Activated CD4-positive, CD25-positive, alpha-beta regulatory T cell treated with anti-CD3 and anti-CD28 coated beads, Interleukin-2, amount 50 U/mL, for 72 hours (primary cell): ENCODE measurements at places on chromosomes 13 and 19.
A peak's percentile ranks its signal among the peaks of the same experiment; 100 is the strongest.

GRCh38 chr13:73146707-73147106 lies 87.9 kb downstream of the KLF5 start:
- DNase-seq = no peak

- no peak for DNase-seq
Measured at GRCh38 chr13:106917024-106917571, 349.2 kb upstream of the ARGLU1 start.

DNA sequence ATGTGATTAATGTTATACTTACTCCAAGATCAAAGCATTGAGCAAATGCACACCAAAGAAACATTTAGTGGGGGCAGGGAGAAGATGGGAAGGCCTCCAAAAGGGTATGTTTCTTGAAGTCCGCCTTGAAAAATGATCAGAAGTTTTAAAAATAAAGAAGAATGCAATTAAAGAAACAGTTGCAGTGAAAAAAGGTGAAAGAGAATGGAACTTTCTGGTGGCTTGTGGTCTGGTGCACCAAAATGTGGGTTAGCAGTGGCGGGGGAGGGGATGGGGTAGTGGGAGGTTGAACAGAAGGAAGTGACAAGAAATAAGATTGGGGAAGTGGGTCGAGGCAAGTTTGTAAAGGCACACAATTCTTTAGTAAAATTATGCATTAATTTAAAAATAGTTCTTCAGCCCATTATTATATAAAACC lies 2.5 kb downstream of the LCP1 start:
- DNase-seq = peak; percentile 59

GRCh38 chr13:105334211-105334610 lies 1201.3 kb downstream of the EFNB2 start:
- DNase-seq = no peak

GRCh38 chr13:20326809-20327208 lies 94.7 kb upstream of the GJB6 start:
- no peak for DNase-seq

DNA sequence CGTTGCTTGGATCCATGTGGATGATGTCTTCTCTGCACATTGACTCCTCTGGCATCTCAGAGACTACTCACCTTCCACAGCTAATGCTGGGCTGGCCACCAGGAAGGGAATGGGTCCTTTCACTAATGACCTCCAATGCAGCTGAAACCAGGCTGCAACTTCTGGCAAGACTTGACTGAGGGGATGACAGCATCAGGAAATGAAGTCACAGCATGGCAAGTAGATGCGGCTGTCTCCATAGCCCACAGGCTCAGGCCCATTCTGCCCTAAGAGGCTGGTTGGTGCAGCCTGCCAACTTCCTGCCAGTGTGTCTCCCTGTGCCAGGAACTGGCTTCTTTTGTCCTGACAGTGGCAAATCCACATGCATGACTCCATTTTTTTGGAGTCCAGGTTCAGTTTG lies 467.3 kb downstream of the TSHZ3 start:
- DNase-seq = no peak

DNA sequence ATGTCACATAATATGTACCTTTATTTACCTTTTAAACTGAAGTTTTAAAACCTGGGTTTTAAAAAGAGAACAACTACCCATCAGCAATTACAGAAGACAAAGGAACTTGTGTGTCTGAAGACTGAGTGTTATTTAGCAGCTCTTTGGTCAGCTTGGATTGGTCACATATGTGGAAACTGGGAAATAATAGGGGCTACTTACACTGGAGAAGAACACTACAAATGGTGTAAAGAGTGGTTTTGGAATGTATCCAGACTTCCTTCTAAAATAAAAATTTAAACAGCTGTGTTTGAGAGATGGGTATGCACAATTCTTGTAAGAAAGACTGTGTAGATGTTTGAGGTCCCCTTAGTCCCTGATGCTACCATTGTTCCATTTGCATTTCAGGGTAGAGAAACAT lies 13.3 kb downstream of the TNFRSF19 start:
- DNase-seq = no peak

DNA sequence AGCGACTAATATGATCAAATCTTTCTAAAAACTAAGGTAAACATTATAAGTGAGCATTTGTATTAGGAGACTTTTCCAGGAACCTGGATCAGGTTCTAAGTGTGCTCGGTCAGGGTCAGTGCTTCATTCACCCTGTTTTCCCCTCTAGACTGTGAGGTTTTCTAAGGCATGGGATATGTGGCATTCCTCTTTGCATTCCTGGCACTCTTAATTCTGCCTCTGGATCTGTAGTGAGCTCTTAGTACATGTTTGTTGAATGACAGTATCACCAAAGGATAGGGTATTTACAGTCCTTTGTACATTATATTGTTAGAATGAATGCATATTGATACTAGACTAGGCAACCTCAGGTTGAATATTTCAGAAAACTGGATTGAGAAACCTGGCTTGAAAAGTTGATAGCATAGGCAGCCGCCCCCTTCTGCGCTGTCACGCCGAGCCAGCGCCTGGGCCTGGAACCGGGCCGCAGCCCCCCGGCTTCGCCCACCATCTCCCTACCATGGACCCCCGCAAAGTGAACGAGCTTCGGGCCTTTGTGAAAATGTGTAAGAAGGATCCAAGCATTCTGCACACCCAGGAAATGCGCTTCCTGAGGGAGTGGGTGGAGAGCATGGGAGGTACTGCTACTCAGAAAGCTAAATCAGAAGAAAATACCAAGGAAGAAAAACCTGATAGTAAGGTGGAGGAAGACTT lies 156.5 kb downstream of the KCNRG start:
- DNase-seq = no peak

GRCh38 chr13:37109051-37109678 lies 3.7 kb upstream of the CSNK1A1L start:
- no peak for DNase-seq

- DNase-seq = no peak
Measured at GRCh38 chr13:36395280-36395679, 37.0 kb upstream of the CCNA1 start.

GRCh38 chr13:113584870-113585671 lies 518 bp downstream of the TFDP1 start:
- peak; percentile 52 for DNase-seq
